ENCODE measurements at places on chromosomes 16 and 17. TPM values are rescaled to one million over a fixed set of nuclear protein-coding genes. Genes with fewer than 3 reads are reported as not detected.

Gene TMEM220
- 2.1 TPM for total RNA-seq

Gene CTF1
- 0.18 TPM for total RNA-seq

Gene CTCF
- 51.0 TPM for total RNA-seq

Gene KCNH4
- total RNA-seq: 0.43 TPM

Gene CDH15
- total RNA-seq: not detected

Gene HEATR9
- 0.18 TPM for total RNA-seq

Gene VPS35
- total RNA-seq: 98.4 TPM

Gene ATP2C2
- total RNA-seq: not detected

Gene STAC2
- not detected for total RNA-seq

Gene PDF
- total RNA-seq: 19.9 TPM

Gene BRIP1
- 16.2 TPM for total RNA-seq

Gene ADAM11
- total RNA-seq: 0.55 TPM

Gene TCF25
- 122 TPM for total RNA-seq

Gene CFAP97D1
- total RNA-seq: not detected

Gene LPO
- total RNA-seq: not detected

Gene HOXB6
- not detected for total RNA-seq

Gene DPEP2
- total RNA-seq: 3.2 TPM

Gene ABR
- total RNA-seq: 50.5 TPM

Gene CNGB1
- not detected for total RNA-seq

Gene IL34
- total RNA-seq: not detected

Gene SPATA22
- 1.6 TPM for total RNA-seq

Gene KRTAP4-4
- not detected for total RNA-seq

Gene DPEP3
- 0.11 TPM for total RNA-seq

Gene ZP2
- total RNA-seq: not detected

Gene KRT9
- not detected for total RNA-seq

Gene C17orf50
- total RNA-seq: not detected

Gene HASPIN
- 25.2 TPM for total RNA-seq

Gene MILR1
- not detected for total RNA-seq

Gene TBC1D16
- 10.4 TPM for total RNA-seq

Gene BICDL2
- total RNA-seq: 0.58 TPM

Gene CDR2
- total RNA-seq: 29.5 TPM

Gene PIMREG
- total RNA-seq: 10.0 TPM

Gene AANAT
- total RNA-seq: not detected

Gene TBC1D3L
- 0.39 TPM for total RNA-seq

Gene KCNAB3
- total RNA-seq: 6.6 TPM

Gene VASN
- total RNA-seq: not detected

Gene WFIKKN1
- total RNA-seq: 0.74 TPM

Gene TP53TG3B
- total RNA-seq: 0.37 TPM

Gene BRICD5
- 8.8 TPM for total RNA-seq

Gene TBC1D3K
- total RNA-seq: not detected

Gene MMP2
- not detected for total RNA-seq
